ENCODE measurements at places on chromosomes 1 and 21.
A peak's percentile ranks its signal among the peaks of the same experiment; 100 is the strongest.

GRCh38 chr1:21042929-21043605 is 133.6 kb downstream of the EIF4G3 start:
- DNase-seq, result peak; percentile 94

- DNase-seq, result peak; percentile 67
Observed at GRCh38 chr1:26417111-26417759, 6.6 kb downstream of the LIN28A start.

DNA sequence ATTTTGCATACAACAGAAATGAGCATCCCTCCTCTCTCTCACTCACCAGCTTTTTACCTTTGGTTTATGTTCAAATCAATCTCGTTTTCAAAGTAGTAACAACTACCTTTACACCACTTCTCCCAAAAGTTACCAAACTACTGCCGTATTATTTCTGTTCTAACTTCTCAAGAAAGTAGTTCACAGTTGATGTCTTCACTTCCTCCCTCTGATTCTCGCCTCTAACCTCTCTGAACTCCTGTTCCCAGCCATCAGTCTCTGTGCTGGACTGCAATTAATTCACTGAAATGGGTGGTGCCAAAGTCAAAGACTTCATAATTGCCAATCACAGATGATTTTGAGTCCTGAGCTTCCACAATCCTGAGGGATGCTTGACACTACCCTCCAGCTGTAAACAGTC is 54.0 kb downstream of the ZNF281 start:
- no peak for DNase-seq

DNA sequence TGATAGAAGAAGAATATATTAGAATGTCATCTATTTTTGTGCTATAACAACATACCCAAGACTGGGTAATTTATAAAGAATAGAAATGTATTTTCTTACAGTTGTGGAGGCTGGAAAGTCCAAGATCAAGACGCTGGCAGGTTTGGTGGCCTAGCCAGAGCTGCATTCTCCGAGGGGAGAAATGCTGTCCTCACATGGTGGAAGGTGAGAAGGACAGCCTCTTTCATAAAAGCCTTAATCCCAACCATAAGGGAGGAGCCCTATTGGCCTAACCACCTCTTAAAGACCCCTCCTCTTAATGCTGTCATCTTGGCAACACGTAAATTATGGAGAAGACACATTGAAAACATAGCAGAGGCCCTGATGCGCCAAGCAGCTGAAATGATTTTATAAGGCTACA is 60.1 kb upstream of the KAZN start:
- no peak for DNase-seq

DNA sequence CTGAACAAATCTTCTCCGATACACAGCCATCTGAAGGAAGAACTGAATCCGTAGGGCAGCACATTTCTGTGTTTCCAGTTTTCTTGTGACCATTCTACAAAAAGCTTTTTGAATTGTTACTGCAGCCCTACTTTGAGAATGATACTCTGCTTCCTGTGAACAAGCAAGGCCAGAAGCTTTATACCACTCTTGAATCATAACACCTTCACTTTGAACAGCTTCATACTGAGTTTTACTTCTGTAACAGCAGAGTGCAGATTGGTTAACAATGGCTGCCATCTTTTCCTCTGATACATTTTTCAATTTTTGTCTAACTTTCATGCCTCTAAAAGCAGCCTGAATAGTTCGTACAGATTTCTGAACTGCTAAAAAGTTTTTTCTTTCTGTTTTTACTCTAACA is 33.6 kb upstream of the F13B start:
- DNase-seq, result no peak

DNA sequence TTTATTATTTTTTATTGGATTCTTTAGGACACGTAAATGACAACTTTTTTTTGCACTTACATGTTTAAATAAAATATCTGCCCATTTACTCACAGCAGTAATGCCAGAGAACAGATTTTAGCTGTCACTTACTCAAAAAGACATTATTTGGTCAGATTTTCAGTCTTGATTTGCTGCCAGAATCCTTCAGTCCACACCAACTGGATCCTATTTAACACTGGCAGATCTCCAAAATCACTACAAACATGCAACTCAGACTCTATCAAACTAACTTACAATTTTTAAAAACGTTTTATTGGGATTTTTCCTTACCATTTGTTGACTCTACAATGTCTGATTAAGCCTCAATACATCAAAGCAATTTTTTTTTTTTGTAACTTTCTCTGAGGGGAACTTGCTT is 11.1 kb downstream of the ATP6V1G3 start:
- DNase-seq, result peak; percentile 93
